ENCODE measurements at places on chromosomes 7 and 10.

DNA sequence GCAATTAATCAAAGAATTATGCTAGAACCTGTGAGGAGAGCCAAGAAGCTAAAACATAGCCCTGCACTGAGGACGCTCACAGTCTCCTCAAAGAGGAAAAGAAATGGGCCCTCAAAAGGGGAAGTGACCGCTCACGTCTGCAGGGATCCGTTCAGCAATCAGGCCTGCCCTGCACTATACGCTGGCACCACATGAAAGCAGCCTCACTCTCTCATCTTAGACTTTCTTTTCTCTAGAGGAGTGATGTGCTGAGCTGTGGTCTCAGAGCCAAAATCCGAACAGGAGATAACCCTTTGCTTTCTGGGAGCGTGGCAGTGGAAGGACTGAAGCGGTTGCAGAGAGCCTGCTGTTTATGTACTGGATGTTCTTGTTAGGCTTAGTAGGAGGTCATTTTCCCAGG, 6.3 kb upstream of the IL2RA start:
- DNase-seq: no peak

DNA sequence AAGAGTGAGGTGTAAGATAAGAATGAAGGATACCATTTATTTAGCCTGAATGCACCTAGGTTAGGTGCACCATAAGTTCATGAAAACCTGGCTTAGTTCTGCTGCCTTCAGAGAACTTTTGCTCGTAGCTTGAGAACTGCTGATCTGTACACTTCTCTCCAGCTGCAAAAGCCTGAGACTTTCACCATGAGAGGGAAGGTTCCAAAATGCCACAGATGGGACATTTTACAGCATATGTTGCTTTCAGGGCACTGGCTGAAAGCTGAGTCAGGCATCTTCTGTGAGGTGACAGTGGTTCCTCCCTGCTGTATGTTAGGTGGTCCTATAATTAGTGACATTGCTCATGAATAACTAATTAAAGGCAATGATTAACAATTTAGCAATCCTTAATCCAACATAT, 298.3 kb downstream of the GALNT17 start:
- no peak for DNase-seq

DNA sequence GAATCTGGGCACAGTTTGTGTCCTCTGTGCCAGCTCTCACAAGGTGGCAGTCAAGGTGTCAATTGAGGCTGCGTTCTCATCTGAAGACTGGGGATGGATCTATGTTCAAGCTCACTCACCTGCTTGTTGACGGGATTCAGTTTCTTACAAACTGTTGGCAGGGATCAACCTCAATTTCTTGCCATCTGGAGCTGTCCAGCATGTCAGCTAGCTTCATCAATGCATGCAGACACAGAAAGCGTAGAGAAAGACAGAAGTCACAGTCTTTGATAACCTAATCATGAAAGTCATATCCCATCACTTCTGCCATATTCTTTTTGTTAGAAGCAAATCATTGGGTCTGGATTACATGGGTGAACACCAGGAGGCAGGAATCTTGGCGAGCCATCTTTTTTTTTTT, 32.0 kb upstream of the WAPL start:
- DNase-seq: no peak

DNA sequence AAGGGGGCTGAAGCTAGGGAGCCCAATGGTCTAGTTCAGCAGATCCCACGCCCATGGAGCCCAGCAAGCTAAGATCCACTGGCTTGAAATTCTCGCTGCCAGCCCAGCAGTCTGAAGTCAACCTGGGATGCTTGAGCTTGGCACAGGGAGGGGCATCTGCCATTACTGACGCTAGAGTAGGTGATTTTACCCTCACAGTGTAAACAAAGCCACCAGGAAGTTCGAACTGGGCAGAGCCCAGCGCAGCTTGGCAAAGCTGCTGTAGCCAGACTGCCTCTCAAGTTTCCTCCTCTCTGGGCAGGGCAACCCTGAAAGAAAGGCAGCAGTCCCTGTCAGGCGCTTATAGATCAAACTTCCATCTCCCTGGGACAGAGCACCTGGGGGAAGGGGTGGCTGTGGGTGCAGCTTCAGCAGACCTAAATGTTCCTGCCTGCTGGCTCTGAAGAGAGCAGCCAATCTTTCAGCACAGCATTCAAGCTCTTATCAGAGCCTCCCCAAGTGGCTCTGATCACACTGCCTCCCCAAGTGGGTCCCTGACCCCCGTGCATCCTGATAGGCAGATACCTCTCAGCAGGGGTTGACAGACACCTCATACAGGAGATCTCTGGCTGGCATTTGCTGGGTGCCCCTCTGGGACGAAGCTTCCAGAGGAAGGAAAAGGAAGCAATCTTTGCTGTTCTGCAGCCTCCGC, 167.8 kb downstream of the CCDC71L start:
- DNase-seq: no peak

- DNase-seq: no peak
These were observed 172.9 kb upstream of the SEMA3E start for GRCh38 chr7:83821866-83822265.

GRCh38 chr7:17095931-17096330, 202.5 kb upstream of the AHR start:
- DNase-seq: no peak

GRCh38 chr10:70652761-70653657, 19.3 kb upstream of the ADAMTS14 start:
- no peak for DNase-seq

Data from activated T-cell treated with anti-CD3 and anti-CD28 coated beads for 48 hours (primary cell).